ENCODE measurements at places on chromosomes 6 and 20.

DNA sequence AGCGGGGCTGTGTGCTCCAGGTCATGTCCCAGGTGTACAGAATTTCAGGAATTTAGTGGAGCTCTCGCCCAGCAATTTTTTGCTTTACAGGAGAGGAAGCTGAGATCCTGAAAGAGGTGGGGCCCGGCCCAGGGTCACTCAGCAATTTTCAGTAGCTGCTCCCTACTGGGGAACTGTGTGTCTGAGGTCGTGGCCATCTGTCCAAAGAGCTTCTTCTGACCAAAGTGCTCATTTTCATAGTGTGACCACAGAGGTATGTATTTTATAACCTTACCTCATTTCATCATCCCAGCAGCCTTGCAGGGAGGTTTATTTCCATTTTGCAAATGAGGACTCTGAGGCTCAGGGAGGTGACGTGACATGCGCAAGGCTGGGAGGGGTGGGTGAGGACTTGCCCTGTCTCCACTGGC is 46.3 kb downstream of the FAM209B start:
- DNase-seq, result no peak

DNA sequence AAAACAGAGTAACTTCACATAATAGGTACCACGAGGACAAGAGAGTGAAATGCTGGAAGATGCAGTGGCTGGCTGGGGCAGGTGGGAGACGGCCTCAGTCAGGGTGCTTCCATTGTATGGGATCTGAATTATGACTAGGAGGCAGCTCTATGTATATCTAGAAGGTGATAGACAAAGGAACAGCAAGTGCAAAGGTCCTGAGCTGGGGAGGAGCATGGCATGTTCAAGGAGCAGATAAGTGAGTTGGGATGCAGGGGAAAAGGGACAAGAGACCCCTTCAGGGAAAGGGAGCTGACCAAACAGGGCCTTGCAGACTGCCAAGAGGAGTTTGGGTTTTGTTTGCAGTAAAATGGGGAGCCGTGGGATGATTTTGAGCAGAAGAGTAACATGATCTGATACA is 8.3 kb upstream of the SLC9A8 start:
- no peak for DNase-seq

GRCh38 chr20:14208956-14209355 is 128.5 kb downstream of the FLRT3 start:
- no peak for DNase-seq

- no peak for DNase-seq
Measured at GRCh38 chr6:21614226-21614625, 20.7 kb downstream of the SOX4 start.

DNA sequence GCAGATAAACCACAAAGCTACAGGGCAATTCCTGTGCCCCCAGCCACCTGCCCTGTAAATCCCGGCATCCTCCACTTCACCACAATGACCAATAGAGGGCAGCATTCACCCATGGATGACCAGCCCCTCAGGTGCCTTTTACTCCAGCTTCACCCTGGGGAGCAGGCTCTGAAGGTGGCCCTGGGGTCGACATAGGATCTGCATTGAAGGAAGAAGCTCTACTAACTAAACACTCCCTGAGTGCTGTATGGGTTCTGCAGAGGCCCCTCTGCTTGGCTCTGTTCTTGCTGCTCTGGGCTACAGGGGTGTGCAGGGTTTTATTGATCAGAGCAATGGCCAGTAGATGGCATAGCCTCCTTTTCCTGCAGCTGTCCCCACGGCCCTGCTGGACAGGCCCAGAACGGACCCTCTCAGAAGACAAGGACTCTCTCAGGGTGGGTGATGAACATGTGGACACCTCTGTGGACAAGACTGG is 20.3 kb downstream of the CST4 start:
- no peak for DNase-seq

DNA sequence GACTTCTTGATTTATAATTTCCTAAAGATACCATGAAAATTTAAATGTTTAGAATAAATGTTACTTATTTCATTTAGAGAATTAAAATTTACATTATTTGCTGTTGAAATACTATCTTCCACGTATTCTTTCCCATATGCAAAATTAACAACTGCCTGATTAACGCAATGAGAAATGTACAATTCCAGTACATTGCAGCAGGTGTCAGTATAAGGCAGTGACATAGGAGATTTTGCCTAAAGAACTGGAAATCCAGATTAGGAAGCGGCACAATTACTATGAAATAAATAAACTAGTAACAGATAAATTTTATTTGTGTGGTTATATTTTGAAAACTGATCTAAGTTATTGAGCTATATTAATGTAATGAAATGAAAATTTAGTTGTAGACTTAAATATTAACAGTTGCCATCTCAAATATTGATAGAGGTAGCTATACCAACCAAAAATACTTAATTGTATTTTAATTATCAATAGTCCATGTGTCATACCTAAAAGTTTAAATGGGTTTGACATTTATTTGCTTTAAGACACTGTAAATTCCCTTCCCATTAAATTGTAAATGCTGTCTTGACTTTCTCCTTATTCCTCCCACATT is 300.2 kb downstream of the UTRN start:
- DNase-seq, result no peak

GRCh38 chr20:8244637-8245036 is 112.6 kb downstream of the PLCB1 start:
- no peak for DNase-seq

GRCh38 chr6:22575190-22575589 is 5.8 kb downstream of the HDGFL1 start:
- DNase-seq, result no peak

GRCh38 chr20:46875059-46875458 is 19.6 kb upstream of the EYA2 start:
- DNase-seq, result no peak

DNA sequence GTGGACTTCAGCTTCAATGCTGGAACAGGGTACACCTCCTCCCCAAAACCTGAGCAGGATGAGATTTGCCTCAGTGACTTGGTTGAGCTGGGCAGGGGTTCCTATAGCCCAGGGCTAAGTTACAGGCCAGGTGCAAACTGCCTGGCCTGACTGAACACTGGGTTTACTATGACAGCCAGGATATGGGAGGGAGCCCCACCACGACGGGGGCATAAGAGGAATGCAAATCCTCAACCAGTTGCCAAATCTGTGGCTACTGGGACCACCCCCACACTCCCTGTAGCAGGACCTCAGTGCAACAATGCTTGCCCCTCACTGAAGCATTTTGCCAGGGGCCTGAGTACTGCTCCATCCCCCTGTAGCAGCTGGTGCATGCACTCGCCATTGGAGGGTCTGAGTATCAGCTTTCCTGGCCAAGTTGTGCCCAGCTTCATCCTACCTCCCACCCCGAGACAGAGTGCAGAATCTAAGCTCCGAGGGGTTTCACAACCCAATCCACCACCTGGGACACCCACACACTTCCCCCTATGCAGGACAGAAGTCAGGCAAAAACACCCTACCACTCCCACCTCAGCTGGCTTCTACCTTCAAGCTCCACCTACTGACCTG is 27.6 kb downstream of the TREML4 start:
- DNase-seq, result no peak

DNA sequence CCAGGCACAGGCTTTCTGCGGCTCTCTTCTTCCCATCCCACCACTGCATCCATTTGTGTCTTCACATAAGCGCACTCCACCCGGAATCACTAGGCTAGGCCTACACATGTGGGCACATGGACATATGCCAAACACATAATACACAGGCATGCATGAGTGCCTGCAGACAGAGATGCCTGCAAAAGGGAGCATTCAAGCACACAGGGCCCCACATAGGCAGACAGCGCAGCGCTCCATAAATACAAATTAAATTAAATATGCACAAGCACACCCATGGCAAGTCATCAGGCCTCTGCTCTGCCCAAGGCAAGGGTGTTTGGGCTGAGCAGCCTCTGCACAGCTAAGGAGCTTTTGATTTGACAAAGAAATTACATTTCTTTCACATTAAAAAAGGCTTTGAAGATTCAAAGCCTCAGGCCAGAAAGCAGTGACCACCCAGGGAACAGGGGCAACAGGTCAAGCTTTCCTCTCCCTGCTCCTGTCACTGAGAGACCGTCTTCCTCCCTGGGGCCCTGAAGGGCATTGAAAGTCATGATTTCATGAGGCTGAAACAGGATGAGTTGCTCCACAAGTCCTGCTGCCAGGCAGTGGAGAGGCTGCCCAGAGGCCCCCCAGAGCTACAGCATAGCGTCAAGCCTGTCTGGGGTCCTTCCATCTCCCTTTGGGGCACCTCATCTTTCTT is 134.2 kb upstream of the LRFN2 start:
- no peak for DNase-seq

DNA sequence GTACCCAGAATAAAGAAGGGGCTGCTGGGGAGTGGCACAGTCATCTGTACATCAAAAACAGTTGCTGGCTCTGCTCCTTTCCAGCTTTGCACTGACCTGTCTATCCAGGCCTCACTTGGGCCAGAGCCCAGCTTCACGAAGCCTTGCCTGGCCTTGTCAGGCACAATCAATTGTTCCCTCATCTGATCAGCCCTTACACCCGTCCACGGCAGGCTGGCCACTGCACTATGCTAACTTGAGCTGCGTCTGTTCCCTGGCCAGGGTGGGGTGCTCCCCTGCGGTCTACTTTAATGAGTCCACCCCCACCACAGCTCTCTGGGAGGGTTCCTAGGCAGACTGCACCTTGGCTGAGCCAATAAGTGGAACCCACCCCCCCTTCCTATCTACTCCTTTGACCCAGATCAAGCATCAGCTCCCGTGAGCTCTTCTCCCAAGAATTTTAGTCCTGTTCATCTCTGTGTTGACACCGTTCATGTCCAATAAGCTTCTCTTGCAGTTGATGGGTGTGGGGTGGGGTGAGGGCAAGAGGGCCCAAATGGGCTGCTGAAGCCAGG is 74.3 kb upstream of the MLN start:
- no peak for DNase-seq

DNA sequence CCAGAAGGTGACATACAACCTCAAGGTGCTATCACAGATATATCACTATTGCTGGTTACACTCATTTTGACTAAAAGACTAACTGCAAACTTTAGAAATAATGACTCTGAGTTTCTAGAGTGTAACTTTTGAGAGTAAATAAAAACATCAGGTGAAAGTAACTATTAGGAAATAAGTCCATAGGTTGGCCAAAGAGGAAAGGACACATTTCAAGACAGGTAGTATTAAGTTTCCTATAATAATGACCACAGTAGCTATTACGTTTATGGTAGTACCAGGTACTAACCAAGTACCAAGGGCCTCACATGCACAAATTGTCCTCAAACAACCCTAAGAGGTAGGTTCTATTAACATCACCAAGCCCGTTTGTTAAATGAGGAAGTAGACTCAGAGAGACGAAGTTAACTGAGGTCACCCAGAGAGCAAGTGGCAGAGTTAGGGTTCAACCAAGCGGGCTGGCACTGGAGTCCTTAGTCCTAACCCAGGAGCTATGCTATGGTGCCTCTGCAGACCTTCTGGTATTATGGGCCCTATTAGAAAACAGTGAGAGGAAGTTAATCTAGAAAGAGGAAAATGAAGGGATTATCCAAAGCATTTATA is 36.8 kb downstream of the HEBP2 start:
- no peak for DNase-seq

DNA sequence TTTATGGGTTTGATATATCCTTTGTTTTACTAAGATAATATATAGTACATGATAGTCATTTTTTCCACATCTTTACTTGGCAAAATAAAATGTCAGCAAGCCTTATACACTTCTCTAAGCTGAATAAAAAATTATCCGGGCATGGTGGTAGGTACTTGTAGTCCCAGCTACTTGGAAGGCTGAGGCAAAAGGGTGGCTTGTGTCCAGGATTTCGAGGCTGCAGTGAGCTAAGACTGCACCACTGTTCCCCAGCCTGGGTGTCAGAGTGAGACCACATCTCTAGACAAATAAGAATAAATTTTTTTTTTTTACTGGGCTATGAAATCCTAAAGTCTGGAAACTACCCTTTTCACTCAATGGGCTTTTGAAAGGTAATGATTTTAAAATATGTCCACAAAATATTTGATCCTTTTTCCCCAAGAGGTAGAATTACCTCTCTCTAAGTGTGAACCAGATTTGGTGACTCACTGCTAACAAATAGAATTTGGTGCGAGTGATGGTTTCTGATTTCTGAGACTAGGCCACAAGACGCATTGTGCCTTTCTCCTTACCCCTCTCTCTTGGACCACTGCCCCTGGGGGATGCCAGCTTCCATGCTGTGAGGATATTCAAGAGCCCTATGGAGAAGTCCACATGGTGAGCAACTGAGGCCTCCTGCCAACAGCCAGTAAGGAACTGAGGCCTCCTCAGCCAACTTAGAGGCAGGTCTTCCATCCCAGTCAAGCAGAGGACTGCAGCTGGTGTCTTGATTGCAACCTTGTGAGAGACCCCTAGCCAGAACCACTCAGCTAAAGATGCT is 84.2 kb upstream of the ZNFX1 start:
- DNase-seq, result no peak

DNA sequence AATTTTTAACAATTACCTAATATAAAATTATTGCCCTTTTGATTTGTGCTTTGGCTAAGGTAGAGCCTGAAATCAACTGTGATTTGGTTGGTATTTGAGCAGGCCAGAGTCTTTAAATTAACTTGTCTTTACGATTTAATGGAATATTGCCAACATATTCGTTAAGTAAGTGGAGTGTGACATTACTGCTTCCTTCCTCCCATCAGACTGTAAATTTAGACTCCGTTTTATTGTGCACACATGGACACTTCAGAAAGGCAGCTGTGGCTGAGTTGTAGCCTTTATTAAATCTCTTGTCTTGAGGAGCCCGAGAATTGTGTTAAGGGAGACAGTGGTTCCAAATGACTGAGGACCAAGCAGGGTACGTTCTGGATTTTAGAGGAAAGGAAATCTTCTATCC is 57.4 kb downstream of the CAP2 start:
- DNase-seq, result no peak

Measured in effector CD8-positive, alpha-beta T cell (primary cell).